Heart right ventricle (tissue), 16 donors: ENCODE measurements at places on chromosomes 11 and 22.

DNA sequence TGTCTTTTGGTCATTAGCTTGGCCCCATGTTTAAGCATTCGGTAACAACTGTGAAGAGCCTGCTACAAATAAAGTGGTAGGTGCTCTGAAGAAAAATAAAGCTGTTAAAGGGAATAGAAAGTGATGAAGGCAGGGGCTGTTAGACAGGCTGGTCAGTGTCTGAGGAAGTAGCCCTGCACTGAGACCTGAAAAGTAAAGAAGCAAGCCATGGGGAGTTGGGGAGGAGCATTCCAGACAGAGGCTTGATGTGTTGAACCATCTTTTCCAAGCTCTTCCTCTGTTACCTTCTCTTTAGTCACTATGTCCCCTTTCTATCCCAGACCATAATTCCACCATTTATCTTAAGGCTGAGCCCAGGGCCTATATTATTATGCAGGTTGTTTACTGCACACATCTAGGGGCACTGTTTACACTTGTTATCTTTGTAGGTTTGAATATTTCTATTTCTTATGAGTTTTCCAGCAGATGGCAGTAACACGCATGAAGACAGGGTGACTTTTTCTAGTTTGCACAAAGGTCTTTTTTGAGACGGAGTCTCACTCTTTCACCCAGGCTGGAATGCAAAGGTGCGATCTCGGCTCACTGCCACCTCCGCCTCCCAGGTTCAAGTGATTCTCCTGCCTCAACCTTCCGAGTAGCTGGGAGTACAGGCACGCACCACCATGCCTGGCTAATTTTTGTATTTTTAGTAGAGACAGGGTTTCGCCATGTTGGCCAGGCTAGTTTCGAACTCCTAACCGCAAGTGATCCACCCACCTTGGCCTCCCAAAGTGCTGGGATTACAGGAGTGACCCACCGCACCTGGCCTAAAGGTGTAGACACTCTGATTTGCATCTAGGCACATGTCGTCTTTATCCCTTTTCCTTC lies 23.0 kb downstream of the ZFTA start:
- no peaks in the 10 kb centered on the region for H3K4me1 ChIP-seq
- DNase-seq, result no peak
- no peaks in the 10 kb centered on the region for H3K27me3 ChIP-seq
- H3K36me3 ChIP-seq, result peaks cover 11% of the 10 kb centered on the region
- no peak overlapping the region for H3K27ac ChIP-seq

DNA sequence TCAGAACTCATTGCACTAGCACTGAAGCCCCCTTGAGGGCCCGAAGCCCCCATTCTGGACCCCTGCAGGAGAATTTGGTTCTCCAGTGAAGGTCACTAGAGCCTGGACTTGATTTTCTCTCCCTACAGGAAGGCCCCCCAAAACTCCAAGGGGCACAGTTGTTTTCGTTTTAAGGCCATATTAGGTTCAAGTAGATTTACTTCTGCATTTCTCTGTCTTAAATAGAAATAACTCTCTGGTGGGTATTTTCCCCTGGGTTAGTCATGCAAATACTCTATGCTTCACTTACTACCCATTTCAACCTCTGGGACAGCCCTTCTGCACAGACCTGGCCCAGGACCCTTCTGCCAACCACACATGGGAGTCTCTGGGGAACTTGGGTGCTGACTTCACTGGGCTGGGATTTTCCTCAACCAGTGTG lies 41.6 kb downstream of the WEE1 start:
- no peak for DNase-seq
- no peaks in the 10 kb centered on the region for H3K27me3 ChIP-seq
- no peak overlapping the region for H3K27ac ChIP-seq
- no peaks in the 10 kb centered on the region for H3K36me3 ChIP-seq

GRCh38 chr11:64305691-64306562 lies 603 bp downstream of the ESRRA start:
- H3K4me1 ChIP-seq, result peaks cover 23% of the 10 kb centered on the region
- peaks cover 7% of the 10 kb centered on the region for H3K27me3 ChIP-seq
- H3K36me3 ChIP-seq, result peaks cover 20% of the 10 kb centered on the region
- DNase-seq, result peak; percentile 75
- peak overlapping the region; percentile 94 for H3K27ac ChIP-seq

GRCh38 chr11:91664521-91664920 lies 560.1 kb upstream of the FAT3 start:
- DNase-seq, result no peak
- no peak overlapping the region for H3K27ac ChIP-seq
- no peaks in the 10 kb centered on the region for H3K36me3 ChIP-seq
- H3K27me3 ChIP-seq, result no peaks in the 10 kb centered on the region
- no peaks in the 10 kb centered on the region for H3K4me1 ChIP-seq

GRCh38 chr11:109552376-109552775 lies 130.4 kb downstream of the C11orf87 start:
- H3K36me3 ChIP-seq, result no peaks in the 10 kb centered on the region
- no peaks in the 10 kb centered on the region for H3K27me3 ChIP-seq
- no peaks in the 10 kb centered on the region for H3K4me1 ChIP-seq
- no peak overlapping the region for H3K27ac ChIP-seq

DNA sequence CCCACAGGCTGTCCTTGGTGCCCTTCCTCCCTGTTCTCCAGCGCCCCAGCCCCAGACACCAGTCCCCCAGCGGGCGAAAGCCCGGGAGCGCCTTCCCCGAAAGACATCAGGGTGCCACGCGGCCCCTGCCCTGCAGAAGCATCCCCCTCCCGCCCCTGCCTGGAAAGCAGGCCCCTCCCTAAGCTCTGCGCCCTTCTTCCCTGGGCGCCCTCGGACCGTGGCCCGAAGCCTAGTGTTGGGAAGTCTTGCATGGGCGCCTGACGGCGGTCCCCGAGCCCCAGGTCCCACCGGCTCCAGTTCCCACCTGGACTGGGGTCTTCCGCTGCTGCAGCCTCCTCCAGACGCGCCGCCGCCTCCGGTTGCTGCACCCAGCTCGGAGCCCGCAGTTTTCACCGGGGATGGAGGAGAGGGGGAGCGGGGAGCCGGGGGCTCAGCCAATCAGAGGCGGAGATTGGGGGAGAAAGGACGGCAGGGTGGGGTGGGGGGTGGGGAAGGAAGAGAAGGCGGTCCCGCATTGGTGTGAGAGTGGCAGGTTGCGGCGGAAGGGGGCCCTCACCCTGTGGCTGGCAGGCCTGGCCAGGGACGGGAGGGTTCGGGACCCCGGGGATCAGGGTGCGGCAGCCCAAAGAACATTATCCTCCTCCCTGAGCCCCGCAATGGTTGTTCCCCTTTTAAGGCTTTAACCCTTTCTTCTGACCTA lies at the start of gene THY1:
Gene THY1, minus strand, starts transcription at position 364 of the 700 bp plus-strand sequence. CDS start 2,267 bp downstream, outside the sequence.
- peaks cover 50% of the 10 kb centered on the region for H3K27me3 ChIP-seq
- no peak for DNase-seq
- peak within 1 kb of the TSS; percentile 30 for H3K4me3 ChIP-seq
- peaks cover 18% of the 10 kb centered on the region for H3K4me1 ChIP-seq

DNA sequence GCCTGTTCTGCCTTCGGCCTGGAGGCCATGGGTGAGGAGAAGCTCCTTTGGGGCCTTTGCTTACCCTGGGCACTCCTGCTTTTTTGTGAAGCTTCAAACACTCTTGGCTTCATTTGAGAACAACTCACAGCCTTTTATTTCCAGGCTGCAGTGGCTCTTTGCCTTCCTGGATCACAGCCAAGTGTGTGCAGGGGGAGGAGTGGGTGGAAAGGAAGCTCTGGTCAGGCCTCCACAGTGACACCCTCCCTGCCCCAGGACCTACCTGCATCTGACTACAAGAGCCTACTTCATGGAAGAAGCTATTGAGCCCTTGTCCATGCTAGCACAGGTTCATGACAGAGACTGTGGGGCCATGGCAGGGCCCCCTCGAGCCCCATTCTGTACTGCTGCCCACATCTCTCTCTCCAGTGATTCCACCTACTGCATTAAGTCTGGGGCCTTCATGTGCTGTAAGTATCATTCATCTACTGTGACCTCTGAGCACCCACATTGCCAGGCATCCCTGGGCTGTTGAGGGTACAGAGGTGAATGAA lies 52.3 kb downstream of the GAB4 start:
- H3K4me1 ChIP-seq, result no peaks in the 10 kb centered on the region
- no peak overlapping the region for H3K27ac ChIP-seq
- H3K4me3 ChIP-seq, result no peak overlapping the region
- DNase-seq, result no peak

DNA sequence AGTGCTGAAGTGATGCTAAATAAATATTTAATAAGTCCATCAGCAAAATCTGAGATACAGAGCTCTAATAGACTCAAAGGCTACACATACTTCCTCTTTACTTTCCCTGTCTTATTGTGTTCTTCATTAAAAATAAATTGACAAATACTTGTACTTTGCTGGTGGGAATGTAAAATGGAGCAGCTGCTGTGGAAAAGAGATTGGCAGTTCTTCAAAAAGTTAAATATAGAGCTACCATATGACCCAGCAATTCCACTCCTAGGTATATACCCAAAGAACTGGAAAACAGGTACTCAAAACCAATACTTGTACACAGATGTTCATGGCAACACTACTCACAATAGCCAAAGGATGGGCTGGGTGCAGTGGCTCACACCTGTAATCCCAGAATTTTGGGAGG lies 76.0 kb downstream of the RBFOX2 start:
- H3K27ac ChIP-seq, result no peak overlapping the region
- DNase-seq, result no peak

DNA sequence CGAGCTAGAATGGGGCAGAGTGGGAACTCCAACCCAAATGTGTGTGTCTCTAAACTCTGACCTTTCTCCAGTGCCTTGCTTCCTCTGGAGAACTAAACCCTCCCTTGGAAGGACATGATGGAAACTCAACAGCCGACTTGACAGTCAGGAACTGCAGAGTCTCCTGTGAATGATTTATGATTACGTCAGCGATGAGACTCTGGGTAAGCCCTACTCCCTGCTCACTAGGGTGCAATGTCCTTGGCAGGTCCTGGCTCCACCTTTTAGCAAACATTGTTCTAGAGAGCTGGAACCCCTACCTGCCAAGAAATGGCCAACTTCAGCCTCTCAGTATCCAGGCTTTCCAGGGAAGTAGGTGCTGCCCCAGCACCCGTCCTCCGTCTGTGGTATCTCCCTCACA lies 96.1 kb upstream of the CD82 start:
- no peaks in the 10 kb centered on the region for H3K27me3 ChIP-seq
- H3K27ac ChIP-seq, result no peak overlapping the region
- H3K36me3 ChIP-seq, result no peaks in the 10 kb centered on the region

DNA sequence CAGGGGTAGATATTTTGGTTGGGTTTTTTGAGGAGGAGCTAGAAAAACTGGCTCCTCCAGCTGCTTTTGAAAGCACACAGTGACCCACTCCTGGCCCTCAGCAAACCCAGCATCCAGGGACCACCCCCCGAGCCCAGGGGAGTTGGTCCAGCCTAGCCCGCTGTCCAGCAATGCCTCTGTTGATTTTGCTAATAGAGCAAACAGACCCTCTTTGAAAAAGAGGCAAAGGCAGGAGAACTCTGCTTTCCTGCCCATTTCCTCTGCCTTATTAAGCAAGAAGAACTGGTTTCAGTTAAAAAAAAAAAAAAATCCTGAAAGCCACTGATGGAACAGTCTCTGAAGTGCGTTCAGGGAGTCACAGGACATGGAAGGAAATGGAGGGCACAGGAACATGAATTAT lies 25.3 kb downstream of the ABTB2 start:
- DNase-seq, result no peak
- no peak overlapping the region for H3K4me3 ChIP-seq
- H3K27ac ChIP-seq, result no peak overlapping the region
- H3K4me1 ChIP-seq, result peaks cover 41% of the 10 kb centered on the region
- no peaks in the 10 kb centered on the region for H3K27me3 ChIP-seq

- H3K36me3 ChIP-seq, result no peaks in the 10 kb centered on the region
- no peak overlapping the region for H3K4me3 ChIP-seq
- peaks cover 57% of the 10 kb centered on the region for H3K4me1 ChIP-seq
Observed at GRCh38 chr11:2691991-2692875, 7.6 kb downstream of the KCNQ1OT1 start.

DNA sequence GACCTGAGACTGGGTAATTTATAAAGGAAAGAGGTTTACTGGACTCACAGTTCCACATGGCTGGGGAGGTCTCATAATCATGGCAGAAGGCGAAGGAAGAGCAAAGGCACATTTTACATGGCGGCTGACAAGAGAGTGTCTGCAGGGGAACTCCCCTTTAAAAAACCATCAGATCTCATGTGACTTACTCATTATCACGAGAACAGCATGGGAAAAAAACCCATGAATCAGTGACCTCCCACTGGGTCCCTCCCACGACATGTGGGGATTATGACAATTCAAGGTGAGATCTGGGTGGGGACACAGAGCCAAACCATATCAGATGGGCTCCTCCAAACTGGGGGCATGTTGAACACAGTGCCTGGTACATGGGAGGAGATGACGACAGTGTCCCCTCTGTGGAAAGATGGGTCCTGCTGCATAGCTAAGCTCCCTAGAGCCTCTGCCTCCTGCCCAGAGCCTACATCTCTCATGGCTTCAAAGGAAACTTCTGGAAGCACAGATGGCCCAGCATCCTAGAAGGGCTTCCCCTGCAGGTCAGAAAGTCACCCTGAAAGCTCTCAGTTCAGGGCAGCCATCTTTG lies 46.1 kb downstream of the MYEOV start:
- DNase-seq, result no peak
- no peaks in the 10 kb centered on the region for H3K27me3 ChIP-seq
- no peaks in the 10 kb centered on the region for H3K4me1 ChIP-seq
- H3K36me3 ChIP-seq, result no peaks in the 10 kb centered on the region
- no peak overlapping the region for H3K27ac ChIP-seq
- H3K4me3 ChIP-seq, result no peak overlapping the region

DNA sequence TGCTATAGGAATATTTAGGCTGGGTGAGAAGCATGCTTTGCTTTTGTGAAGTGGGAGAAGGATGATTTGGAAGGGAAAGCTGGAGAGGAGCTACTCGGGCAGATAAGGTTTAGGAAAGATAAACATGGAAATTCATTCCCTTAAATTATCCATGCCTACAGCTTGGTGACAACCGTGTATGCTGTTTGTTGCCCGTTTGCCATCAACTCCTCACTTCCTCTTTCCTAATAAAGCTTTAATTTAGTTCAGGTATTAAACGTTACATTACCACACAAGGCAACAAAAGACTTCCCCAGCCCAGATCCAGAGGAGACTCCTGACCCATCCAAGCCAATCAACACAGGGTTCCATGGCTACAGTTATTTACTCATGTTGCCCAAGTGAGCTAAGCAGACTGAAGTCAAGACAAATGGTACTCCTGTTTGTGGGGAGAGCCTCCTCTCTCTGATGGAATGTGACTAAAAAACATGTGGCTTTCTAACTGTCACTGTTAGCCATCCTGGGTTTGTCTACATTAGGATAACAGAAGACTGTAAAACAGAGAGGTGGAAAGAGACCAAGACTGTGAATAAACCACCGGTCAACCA lies 101.7 kb upstream of the GRAMD1B start:
- H3K36me3 ChIP-seq, result no peaks in the 10 kb centered on the region
- H3K4me3 ChIP-seq, result no peak overlapping the region
- H3K4me1 ChIP-seq, result peaks cover 11% of the 10 kb centered on the region
- H3K27ac ChIP-seq, result no peak overlapping the region
- H3K27me3 ChIP-seq, result no peaks in the 10 kb centered on the region

DNA sequence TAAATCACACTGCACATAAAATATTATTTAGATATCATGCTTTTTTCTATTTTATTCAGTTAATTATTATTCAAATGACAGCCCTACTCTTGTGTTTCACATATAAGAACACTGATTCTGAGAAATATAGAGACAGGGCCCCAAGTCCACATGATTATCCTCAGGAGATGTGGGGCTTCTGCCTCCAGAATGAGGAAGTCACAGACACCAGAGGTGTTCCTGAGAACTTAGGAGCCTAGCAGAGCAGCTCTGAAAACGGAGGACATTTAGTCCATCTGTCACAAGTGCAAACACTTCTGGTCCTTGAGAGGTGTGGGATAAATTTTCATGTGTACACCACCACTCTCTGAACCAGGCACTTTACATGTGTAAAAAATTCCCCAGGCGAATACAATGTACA lies 26.2 kb downstream of the TRIM66 start:
- H3K27ac ChIP-seq, result no peak overlapping the region
- no peaks in the 10 kb centered on the region for H3K27me3 ChIP-seq
- no peak for DNase-seq
- no peaks in the 10 kb centered on the region for H3K4me1 ChIP-seq
- no peaks in the 10 kb centered on the region for H3K36me3 ChIP-seq
